ENCODE measurements at places on chromosomes 6 and 20.

- DNase-seq = no peak
Measured at GRCh38 chr6:135329851-135330803, 149.0 kb downstream of the MYB start.

- no peak for DNase-seq
Measured at GRCh38 chr6:164925681-164926530, 383.5 kb downstream of the C6orf118 start.

GRCh38 chr20:25539742-25540672, 45.3 kb downstream of the NINL start:
- no peak for DNase-seq

GRCh38 chr6:63140114-63140513, 71.2 kb upstream of the FKBP1C start:
- DNase-seq = no peak

- DNase-seq = no peak
Measured at GRCh38 chr6:35218021-35218420, 4.3 kb downstream of the SCUBE3 start.

- no peak for DNase-seq
Measured at GRCh38 chr6:31121131-31121790, 1.0 kb upstream of the CDSN start.

DNA sequence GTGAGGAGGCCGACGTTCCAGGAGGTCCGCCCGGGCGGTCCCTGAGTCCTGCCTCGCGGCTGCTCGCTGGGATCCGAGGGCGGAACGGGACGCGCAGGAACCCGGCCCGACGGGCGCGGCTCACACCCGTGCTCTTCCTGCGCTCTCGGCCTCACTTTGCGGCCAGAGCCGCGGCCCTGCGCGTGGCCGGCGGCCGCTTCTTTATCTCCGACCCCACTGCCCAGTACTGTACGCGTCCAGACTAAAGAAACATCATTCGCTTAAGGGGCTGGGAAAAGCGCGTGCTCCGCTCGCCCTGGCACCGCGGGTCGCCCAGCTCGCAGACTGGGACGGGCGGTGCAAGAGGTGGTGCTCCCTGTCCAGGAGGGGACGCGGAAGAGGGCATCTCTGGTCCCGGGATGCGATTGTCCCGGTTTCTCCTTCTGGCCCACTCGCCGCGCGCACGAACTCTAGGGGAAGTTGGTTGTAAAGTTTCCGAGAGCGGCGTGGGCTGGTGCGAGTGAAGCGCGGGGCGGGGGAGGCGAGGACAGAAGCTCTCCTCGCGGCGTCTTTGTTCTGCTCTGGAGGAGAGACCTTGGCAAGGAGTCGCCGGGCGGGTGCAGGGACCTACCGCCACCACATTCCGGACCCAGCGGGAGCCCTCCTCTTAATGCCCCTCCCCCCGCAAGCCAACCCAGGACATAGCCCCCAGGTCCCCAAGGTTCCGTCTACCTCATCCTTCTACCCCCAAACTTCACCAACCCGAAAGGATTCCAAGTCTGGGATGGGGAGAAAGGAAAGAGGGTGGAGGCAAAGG, 71.0 kb downstream of the SOX4 start:
- DNase-seq = peak; percentile 59

DNA sequence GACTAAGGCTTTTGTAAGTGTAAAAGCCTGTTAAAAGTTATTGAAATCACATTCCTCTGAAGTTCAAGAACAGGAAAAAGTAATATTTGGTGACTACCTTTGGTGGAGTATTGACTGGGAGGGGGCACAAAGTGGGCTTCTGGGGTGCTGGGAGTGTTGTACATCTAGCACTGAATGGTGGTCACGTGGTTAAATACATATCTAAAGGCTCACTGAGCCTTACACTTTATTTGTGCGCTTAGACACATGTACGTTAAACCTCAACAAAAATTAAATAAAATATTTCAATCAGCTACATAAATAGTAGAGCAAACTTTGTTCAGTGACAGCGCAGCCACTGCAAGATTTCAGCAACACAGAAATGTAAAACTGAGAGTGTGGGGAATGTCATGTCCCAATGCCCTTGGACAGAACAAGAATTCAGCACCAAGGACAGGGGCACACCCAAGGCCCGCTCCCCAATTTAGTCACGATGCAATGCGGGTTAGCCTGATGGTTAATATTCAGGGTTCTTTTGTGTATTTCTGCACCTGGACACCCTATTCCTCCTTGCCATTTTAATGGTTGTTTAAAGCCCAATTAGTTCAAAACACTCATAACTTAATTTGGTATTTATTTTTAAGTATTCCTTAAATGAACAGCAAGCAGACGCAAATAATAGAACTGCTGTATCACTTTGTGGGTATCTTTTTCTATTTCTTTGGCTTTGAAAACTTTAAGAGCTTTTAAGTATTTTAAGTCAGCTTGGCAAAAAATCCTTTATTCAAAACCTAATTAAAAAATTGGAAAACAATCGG, 37.4 kb downstream of the ANGPT4 start:
- DNase-seq = no peak

DNA sequence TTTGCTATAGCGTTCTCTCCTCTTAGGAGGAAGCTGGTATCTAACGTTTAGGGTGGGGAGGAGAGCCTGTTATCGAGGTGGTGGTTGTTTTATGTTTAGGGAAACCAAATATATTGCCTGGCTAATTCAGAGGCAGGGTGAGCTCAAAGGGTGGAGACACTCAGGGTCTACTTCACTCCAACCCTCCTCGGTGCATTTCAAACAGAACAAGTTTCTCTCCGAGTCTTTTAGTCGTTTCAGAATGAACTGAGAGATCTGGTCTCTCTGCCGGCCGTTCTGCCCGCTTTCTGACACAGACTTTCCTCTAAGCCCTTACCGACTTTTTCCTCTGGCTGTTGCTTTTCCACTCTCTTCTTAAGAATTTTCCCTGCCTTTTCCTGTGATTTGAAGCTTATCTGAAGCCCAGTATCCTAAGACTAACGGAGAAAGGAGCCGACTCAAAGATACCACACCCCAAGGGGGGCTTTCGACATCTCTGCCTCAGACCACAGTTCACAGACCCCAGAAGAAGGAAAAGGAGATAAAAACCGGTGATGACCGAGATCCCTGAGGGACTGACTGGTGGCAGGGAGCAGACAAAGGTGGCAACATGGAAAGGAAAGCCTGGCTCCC, 865 bp downstream of the STK38 start:
- DNase-seq = peak; percentile 61

GRCh38 chr6:124800222-124800621, 162.0 kb upstream of the RNF217 start:
- DNase-seq = no peak

DNA sequence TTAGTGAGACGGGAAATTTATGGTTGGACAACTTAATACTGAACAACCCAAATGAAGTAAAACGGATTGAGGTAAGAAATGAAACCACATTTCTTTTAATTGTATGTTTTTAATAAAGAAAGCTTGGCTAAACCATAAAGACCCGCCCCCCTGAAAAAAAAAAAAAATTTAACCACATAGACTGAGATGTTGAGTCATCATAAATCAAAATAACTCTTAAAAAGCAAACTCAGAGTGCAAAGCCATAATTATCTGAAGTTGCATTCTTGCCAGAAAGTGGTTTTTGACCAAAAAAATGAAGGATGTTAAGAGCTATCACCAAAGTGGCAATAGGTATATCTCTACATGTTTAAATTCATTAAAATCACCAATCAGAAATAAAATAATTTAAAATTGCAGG, 101.8 kb upstream of the COL21A1 start:
- DNase-seq = no peak

GRCh38 chr6:48826901-48827701, 636.0 kb downstream of the MMUT start:
- DNase-seq = no peak

DNA sequence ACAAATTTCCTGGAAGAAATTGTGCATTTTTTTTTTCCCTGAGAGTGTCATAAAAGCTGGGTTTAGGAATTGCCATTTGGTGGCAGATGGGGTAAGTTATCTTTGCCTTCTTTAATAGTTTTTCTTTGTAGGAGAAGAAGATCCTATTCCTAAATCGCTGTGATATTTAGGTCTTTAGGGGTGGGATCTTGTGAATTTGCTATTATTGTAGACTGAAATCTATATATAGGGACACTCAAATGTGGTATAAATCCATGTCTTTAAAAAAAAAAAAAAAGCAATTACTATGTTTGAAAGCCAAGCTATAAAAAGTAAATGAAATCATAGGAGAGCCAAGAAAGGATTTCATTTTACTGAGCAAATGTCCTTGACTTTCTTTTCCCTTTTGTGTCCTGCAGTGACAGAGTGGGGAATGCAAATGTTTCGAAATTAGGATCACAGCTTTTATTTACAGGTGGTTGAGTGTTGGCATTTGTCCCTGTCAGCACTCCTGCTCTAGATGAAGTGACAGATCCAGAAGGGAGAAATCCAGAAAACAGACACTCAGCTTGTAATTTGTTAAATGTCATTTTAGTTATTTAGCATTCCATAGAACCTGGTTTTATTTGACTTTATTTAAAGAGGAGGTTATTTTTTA, 29.4 kb downstream of the TIAM2 start:
- DNase-seq = no peak

GRCh38 chr6:108403236-108403635, 108.4 kb downstream of the AFG1L start:
- DNase-seq = no peak

DNA sequence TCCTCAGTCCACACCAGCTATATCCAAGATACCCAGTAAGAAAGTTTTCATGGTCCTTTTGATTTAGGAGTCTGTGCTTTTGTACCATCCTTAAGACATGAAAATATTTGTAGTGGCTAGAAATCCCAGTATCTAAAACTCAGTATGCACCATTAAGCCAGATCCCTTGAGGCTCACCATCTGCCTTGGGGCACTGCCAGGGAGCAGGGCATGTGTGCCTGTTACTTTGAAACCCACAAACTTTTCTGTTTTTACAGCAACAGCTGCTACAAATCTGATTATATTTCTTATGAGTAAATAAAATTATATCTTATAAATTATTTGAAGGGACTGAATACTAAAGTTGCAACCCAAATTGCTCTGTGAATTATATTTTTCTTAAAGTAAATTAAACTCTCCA, 290.5 kb upstream of the MANEA start:
- DNase-seq = no peak

DNA sequence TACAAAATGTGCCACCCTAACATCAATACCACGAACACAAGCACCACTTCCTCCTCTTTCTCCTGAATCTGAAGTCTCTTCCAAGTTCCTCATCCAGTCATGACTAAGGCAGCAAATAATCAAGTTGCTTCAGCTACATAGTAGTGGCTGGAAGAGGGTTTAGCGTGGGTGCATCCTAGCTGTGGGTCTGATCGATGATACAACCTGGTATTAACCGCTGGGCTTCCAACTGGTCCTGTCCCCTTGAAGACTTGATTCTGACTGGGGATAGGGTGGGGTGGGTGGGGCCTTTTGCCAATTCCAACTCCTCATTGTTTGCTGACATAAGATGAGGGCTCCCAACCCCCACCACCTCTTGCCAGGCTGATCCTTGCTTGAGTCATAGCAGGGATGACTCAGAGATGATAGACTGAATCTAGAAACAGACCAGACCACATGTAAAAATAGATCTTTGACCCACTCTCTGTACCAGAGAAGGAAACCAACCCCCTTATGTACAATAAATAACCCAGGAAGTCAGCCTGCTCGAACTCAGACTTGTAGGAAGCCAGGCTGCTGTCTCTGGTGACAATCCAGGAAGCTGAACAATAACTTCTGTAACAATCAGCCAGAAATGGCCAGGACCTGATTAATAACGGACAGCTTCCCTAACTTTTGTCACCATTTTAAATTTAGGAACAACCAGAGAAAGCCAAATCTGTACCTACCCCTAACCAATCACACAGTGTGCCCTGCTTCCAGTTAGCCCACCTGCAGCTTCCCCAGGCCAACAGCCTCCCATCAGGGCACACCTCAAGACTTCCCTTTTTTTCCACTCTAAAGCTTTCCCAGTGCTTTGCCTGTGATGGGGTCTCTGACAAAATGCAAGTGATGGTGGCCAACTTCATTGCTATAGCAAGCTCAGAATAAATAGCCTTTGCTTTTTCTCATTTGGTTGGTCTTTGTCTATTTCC, 68.9 kb upstream of the FAM184A start:
- peak; percentile 75 for DNase-seq

GRCh38 chr6:38776515-38776914, 61.4 kb downstream of the DNAH8 start:
- no peak for DNase-seq

GRCh38 chr6:105177556-105177955, 2.3 kb downstream of the POPDC3 start:
- DNase-seq = no peak

DNA sequence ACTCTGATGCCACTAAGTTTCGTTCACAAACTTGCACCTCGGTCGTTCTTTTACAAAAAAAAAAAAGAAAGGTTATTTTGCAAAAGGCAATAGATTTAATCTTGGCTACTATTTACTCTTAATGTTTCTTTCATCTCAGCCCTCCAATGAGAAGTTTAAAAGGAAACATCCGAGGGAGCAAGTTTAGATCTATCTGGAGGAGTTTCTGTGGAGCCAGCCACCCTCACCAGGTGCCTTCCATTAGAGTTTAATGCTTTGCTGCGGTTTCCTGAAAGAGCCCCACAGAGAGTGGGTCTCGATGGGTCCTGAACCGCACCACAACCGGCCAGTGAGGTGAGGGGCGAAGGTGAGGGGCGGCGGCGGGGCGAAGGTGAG, 632 bp downstream of the PRKN start:
- no peak for DNase-seq

- DNase-seq = no peak
Measured at GRCh38 chr6:28090917-28091586, 10.7 kb downstream of the ZNF165 start.

DNA sequence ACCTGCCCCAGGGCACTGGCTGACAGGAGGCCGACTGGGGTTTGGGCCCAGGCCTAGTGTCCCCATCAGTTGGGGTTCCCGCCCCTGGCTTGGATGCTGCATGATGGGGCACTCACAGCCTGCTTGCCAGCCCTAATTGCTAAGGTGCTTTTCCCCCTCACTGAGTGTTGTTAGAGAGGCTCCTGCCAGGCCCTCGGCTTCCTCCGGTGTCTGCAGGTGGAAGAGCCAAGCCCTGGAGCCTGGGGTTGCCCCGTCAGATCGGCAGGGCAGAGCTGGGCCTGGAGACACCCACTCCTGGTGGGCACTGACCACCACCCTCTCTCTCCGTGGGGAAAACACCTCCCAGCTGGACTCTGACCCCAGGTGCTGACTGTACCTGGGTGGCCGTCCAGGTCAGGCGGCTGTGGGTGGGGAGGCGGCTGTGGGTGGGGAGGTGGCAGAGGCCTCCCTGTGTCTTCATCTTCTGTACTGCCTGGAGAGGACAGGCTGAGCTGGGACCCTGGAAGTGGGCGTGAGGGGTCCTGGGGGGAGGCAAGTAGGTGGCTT, 6.0 kb upstream of the CABLES2 start:
- DNase-seq = no peak

DNA sequence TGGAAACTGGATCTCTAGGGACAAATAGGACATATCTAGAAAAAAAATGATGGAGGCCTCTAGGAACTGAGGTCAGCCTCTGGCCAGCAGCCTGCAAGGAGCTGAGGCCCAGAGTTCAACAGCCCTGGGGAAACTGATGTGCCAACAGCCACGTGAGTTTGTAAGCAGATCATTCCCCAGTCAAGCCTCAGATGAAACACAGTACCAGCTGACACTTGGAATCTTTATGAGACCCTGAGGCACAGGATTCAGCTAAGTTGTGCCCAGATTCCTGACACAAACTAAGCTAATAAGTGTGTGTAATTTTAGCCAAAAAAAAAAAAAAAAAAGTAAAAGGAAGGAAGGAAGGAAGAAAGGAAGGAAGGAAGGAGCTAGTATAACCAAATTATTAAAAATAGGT, 1059.8 kb upstream of the MAP3K7 start:
- no peak for DNase-seq
